Endothelial cell of umbilical vein (primary cell): ENCODE measurements at places on chromosomes 4 and X. TPM values are rescaled to one million over a fixed set of nuclear protein-coding genes. Genes with fewer than 3 reads are reported as not detected.

The HDX gene
- 6.1 and 8.2 TPM in 2 replicates for total RNA-seq

The PCDH11X gene
- not detected in 2 replicates for total RNA-seq

The DUSP21 gene
- not detected in 2 replicates for total RNA-seq

The MXRA5 gene
- not detected in 2 replicates for total RNA-seq

The RHOXF2B gene
- total RNA-seq: not detected in 2 replicates

The KIT gene
- 29.3 and 39.7 TPM in 2 replicates for total RNA-seq

GRCh38 chr4:40144716-40145115 lies 52.1 kb upstream of the RHOH start:
- H3K4me3 ChIP-seq: no peak overlapping the region
- no peaks in the 10 kb centered on the region for H3K4me1 ChIP-seq
- H3K27me3 ChIP-seq: no peaks in the 10 kb centered on the region
- H3K27ac ChIP-seq: no peak overlapping the region
- no peak for DNase-seq

DNA sequence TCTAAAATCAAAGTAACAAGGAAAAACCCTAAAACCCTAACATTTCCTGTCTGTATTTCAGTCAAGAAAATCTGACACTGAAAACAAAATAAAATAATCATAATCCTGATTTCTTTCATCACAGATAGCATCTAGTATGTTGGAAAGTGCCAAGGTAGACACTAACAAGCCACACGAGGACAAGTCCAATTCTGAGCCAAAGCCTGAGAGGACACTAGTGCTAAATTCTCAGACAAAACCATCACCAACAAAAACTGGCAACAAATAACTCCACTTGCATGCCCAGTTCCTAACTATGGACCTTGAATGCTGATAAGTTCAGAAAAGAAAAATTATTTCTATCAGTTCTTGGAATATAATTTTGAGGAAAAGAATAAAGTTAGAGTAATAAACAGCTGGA lies 113.7 kb downstream of the MANBA start:
- DNase-seq: no peak
- H3K27me3 ChIP-seq: no peaks in the 10 kb centered on the region
- no peak overlapping the region for H3K4me3 ChIP-seq
- H3K36me3 ChIP-seq: no peaks in the 10 kb centered on the region
- H3K27ac ChIP-seq: no peak overlapping the region

DNA sequence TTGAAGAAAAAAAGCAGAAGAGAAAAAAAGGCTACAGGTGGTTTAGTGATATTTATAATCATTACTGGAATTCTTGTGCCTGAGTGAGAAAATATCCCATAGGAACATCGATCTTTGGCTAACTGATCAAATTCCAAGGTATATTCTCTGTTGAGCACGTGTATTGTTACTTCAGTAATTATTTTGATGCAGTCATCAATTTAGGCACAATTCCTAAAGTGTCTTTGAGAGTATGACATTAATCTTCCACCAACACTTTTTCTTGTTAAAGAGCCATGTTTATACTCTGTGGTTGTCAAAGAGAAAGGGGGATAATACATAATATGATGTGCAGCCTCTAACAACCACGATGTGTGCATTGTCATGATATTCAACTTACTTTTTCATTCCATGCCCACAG lies 151.1 kb downstream of the TSPAN5 start:
- no peak overlapping the region for H3K27ac ChIP-seq
- H3K4me1 ChIP-seq: no peaks in the 10 kb centered on the region
- H3K27me3 ChIP-seq: no peaks in the 10 kb centered on the region
- no peak overlapping the region for H3K4me3 ChIP-seq
- no peak for DNase-seq
- H3K36me3 ChIP-seq: peaks cover 5% of the 10 kb centered on the region
